ENCODE measurements at places on chromosomes 2 and 18.

- DNase-seq = no peak
Measured at GRCh38 chr2:39160982-39161381, 40.1 kb upstream of the SOS1 start.

- no peak for DNase-seq
Measured at GRCh38 chr2:196435189-196435588, 204.3 kb upstream of the CCDC150 start.

DNA sequence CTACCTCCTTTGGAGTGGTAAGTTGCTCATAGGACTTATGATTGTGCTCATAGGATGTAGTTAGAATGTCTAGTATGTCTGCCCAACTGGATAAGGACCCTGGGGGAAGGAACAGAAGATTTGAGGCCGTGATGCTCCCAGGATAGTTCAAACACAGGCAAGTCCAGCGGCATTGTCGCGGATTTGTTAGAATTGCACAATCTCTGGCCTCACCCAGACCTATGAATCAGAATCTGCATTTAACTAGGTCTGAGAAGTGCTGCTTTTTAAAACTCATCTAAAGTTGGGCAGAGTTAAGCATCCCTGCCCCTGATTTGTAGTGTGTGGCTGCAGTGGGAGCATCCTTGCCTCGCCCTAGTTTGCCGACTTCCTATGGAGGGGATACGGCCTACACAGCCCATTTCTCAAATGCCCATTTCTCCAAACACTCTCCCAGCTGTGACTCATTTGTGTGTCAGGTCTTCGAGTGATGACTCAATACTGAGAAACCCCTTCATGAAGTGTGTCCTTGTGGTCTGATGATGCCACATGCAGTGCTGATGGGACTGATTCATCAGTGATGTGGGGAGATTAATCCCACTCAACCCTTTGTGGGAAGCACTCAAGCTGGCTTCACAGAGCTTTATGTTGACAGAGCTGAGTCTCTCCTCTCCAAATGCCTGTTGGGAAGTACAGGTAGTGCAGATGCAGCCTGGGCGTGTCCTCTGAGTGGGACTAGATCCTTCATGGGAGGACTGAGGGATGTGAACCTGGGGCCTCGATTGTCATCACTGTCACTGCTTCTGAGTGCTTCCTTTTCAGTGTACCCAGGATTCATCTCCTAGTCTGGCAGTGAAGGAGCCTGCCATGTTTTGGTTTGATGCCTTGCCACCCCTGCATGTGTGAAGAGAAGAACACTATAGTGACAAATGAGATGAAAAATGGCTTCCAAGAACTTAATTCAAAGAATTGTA lies 18.7 kb downstream of the SMIM21 start:
- DNase-seq = no peak

DNA sequence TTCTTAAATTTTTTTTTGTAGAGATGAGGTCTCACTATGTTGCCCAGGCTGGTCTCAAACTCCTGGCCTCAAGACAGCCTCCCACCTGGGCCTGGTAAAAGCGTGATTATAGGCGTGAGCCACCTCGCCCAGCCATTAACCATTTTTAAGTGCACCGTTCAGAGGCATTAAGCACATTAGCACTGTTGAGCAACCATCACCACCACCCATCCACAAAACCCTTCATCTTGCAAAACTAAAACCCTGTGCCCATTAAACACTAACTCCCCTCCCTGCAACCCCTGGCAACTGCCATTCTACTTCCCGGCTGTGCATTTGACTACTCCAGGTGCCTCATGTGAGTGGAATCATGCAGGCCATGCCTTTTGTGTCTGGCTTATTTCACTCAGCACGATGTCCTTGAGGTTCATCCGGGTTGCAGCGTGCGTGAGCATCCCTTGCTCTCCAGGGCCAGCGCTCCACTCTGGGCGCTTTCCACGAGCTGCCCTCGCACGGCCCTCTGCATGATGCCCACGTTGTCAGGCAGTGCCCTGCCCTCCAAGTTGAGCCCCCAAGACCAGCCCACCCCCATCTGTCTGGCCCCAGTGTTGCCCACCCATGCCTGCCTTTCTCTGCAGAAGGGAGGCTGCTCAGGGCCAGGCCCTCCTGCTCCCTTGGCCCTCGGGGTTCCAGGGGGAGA lies 63.0 kb upstream of the GLI2 start:
- no peak for DNase-seq
